Cerebellum (tissue), 4 donors: ENCODE measurements at places on chromosomes 12 and 14. TPM values are rescaled to one million over a fixed set of nuclear protein-coding genes. Genes with fewer than 3 reads are reported as not detected.

PTPRQ gene
- 0.73 TPM for total RNA-seq

SPIC gene
- total RNA-seq: not detected

RBP5 gene
- 0.27 TPM for total RNA-seq

FAM186B gene
- 0.18 TPM for total RNA-seq

DNA sequence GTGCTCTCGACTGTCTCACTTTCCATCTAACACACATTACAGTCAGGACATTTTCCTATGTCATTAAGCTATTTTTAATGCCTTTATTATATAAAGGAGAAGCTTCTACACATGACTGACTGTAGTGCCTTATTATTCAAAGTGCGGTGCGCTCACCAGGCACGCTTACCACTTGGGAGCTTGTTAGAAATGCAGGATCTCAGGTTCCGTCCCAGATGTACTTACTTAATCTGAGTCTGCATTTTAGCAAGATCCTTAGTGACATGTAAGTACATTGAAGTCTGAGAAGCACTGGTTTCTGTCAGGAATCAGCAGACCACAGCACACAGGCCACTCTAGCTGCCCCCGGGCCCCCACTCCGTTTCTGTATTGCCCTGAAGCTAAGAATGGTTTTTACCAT, 44.7 kb upstream of the MDM1 start:
- DNase-seq: no peak

DNA sequence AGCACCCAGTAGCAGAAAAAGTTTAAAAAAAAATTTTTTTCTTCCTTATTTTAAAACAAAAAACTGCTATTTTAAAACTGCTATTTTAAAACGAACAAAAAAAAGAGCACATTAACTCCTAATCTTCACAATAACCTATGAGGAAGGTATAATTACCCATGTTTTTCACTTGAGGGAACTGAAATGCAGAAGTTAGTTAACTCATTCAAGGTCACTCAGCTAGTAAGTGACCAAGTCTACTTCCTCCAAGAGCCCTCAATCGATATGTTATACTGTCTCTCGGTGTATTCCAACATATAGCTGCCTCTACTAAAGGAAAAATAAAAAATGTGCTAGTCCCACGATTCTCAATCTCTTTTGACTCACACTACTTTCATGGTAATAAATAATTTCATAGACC, 7.8 kb downstream of the RPAP3 start:
- DNase-seq: no peak

DNA sequence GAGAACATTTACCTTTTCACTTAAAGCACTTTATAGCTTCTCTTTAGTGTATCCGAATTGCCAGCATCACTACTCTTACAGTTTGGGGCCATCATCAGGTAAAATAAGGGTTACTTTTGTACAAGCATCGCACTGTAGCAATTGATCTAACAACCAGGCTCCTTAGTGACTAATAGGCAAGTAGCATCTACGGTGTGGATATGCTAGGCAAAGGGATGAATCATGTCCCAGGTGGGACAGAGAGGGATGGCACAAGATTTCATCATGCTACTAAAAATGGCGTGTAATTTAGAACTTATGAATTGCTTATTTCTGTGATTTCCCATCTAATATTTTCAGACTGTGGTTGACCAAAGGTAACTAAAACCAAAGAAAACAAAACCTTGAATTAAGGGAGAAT, 582.3 kb downstream of the KCNH5 start:
- no peak for DNase-seq

DNA sequence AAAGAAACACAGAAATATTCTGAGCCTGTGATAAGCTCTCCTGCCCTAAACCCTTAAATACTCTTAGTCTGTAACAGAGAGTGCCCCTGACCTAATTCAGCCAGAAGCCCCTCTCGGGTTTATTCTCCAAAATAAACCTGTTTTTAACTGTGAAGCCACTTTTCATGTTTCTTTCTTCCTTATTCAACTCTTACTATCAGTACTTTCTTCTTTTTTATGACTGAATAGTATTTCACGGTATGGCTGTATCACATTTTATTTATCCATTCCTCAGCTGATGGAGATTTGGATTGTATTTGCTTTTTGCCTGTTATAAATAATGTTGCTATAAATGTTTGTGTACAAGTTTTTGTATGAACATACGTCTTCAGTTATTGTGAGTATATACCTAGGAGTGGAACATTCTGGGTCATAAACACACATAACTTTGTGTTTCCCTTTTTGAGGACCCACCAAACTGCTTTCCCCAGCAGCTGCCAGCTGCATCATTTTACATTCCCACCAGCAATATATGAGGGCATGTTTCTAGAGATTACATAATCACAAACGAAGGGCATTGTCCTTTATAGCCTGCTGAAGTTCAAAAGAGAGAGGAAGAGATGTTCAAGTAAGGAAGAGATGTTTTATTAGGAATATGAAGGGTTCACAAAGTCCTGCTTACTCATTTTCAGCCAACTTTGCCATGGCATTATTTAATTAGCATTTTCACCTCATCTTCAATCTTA, 199.4 kb upstream of the NUDT4 start:
- no peak for DNase-seq

DNA sequence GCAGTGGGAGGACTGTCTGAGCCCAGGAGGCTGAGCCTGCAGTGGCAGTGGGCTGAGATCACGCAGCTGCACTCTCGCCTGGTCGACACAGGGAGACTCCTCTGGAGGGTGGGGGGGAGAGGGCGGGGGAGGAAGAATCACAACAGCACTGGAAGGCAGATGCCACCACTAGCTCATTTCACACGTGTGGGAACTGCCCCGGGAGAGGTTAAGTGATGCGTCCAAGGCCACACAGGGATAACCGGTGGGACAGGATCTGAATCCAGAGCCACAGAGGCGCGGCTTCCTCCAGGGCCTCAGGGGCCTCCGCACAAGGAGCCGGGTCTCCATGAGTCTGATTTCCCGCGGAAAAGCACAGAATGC, 20.8 kb downstream of the STX2 start:
- no peak for DNase-seq

DNA sequence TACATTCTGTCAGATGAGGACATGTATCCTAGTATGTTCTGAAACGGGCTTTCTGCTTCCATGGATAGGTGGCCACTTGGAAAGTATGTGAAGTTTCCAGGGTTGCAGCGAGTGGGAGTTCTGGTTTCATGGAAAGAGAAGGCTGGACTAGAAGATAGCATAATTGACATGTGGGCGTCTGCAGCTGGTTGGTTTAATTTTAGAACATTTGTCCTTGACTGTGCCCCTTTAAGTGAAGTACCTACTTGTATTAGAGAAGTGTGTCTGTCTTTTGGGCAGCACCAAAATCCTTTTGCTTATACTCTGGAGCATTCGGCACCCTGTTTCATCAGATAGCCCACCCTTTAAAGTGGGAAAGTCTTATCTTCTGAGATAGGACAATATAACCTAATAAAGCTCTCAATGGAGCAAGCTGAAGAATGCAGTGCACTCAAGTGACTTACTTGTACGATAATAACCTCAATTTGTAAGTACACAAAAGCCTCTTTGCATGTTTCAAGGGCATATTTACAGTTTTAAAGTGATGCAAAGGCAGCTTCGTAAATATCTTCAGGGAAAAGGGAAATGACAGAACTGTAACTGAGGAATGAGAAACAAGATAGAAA, 35.2 kb downstream of the NTN4 start:
- no peak for DNase-seq
